ENCODE measurements at places on chromosomes 13 and 19.
A peak's percentile ranks its signal among the peaks of the same experiment; 100 is the strongest.

DNA sequence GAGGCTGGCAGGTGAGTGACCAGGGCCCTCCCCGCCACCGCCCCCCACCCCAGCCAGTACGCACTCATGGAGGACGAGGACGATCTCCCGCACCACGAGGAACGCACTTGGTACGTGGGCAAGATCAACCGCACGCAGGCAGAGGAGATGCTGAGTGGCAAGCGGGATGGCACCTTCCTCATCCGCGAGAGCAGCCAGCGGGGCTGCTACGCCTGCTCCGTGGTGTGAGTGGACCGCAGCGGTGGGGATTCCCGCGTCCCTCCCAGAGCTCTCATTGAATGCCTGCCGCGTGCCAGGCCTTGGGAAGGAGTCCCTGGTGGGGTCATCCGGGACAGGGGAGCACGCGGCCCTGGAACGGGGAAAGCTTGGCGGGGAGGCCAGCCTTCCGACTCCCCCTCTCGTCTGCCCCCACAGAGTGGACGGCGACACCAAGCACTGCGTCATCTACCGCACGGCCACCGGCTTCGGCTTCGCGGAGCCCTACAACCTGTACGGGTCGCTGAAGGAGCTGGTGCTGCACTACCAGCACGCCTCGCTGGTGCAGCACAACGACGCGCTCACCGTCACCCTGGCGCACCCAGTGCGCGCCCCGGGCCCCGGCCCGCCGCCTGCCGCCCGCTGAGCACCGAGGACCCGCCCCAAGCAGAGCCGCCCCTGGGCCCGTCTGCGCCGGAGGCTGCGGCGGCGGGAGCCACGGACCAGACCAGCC is 4.8 kb upstream of the IFI30 start:
- no peak for DNase-seq

DNA sequence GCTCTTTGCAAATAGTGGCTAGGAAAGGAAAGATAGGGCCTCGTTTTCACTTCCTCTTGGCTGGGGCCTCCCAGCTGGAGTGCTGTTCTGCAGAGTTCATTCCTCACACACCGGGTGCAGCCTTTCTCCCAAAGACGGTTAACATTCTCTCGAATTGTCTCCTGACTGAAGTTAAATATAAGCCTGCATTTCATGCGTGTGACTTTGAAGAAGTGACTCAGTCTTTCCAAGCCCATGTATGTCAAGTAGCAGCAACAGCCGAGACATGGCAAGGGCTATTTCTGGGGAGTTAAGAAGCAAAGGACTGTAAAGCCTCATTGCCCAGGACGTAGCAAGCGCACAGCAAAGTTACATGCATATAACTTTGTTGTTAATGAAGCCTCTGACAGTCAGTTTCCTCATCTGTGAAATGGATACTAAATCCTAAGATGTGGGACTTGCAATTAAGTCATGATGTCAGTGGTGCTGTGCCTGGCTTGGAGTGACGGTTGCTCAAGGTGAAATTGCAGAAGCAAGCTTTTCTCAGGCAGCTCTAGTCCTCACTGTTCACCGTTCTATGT is 502.4 kb downstream of the MYO16 start:
- DNase-seq, result peak; percentile 10

DNA sequence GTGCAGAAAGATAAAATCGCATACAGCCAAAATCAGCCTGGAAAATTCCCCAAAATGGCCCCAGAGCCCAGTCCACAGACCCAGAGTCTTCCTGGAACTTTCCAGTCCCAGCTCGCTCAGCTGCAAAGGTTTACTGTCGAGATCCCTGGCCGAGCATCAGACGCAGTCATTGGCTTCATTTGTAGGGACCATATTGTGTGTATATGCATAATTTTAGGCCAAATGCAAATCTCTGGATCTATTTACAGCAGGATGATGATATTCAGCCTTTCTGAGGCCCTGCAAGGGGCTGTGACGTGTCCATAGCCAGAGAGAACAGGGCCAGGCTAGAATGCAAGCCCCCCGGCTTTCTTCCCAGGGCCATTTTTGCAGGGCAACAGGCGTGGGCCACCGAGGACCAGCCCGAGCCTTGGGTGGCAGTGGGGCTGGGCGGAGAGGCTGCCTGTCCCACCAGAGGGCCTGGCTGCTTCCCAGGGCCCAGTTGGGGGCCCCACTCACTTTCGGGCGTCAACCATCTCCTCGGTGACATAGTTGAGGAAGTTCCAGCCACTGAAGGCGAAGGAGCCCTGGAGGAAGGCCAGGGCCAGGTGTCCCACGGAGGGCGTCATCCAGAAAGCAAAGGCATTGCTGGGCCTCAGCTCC is 13.7 kb downstream of the SLC7A10 start:
- no peak for DNase-seq

DNA sequence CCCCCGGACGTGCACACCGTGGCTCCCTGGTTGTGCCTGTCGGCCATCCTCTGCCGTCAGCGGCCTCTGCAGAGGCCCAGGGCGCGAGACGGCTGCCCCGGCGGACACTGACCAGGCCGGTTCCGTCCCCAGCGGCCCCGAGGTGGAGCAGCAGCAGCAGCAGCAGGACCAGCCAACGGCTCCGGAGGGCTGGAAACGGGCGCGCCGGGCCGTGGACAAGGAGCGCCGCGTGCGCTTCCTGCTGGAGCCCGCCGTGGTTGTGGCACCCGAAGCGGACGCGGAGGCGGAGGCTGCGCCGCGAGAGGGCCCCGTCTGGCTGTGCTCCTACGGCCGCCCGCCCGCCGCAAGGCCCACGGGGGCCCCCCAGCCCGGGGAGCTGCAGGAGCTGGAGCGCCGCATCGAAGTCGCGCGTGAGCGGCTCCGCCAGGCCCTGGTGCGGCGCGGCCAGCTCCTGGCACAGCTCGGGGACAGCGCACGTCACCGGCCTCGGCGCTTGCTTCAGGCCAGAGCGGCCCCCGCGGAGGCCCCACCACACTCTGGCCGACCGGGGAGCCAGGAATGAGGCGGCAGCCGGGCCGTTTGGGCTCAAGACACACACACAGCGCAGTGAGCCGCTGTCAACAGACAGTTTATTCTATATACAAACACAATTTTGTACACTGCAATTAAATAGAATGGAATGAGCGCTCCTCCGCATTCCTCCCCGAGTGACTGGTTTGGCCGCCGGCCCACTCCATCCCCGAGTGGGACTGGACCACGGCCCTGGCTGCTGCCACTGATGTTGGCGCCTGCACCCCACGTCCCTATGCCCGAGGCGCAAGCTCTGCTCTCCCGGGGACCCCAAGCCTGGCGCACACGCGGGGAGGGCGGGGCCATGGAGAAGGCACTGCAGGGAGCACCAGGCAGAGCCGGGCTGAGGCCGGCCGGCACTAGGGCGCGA is 9.1 kb downstream of the GRIN3B start:
- no peak for DNase-seq

DNA sequence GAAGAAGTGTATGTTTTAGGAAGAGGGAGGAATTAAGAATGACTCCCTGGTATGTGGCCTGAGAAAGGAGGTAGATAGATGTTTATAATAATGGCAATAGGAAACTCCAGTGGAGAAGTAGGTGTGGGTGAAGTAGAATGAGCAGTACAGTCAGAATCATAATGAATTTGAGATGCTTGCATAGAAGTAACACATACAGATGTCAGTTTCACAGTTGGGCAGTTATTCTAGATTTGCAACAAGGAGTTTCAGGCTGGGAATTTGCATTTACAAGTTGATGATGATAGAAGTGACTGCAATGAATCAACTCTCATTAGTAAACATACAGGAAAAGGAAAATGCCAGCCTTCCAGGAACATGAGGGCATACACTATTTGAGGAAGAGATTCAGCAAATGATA is 149.0 kb downstream of the SLITRK1 start:
- no peak for DNase-seq

DNA sequence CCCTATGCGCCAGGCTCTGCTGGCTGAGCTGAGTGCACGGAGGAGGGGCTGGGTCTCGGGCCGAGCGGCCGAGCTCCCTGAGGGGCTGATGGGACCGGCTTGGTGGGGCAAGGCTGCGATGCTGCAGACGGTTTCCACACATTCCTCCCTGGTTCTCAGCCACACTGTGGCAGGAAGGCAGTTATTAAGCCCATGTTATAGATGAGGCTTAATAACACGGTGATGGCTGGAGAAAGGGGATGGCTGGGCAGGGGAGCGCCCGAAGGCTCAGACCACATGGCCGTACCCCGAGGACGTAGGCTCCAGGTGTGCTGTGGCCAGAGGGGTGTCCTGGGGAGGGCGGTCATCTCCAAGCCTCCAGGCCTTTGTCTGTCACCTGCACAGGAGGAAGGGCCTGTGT is 58.6 kb downstream of the MCF2L start:
- DNase-seq, result no peak

GRCh38 chr13:20799726-20800416 is 26.1 kb upstream of the EEF1AKMT1 start:
- DNase-seq, result no peak

DNA sequence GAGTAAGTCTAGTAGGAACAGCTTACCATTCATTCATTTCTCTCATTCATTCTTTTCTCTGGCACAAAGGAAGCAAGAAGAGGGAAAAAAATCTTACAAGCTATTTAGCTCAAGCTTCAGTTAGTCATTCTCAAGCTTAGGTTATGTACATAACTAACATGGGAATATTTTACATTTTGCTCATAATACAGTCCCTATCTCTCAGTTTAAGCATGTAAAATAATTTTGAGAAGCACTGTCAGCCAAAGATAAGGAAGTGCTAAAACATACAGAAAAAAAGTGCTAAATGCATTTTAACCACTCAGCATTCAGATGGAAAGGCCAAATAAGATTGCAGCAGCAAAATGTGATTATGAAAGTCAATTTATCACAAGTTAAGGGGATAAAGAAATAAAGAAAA is 7.9 kb downstream of the RBM26 start:
- no peak for DNase-seq

DNA sequence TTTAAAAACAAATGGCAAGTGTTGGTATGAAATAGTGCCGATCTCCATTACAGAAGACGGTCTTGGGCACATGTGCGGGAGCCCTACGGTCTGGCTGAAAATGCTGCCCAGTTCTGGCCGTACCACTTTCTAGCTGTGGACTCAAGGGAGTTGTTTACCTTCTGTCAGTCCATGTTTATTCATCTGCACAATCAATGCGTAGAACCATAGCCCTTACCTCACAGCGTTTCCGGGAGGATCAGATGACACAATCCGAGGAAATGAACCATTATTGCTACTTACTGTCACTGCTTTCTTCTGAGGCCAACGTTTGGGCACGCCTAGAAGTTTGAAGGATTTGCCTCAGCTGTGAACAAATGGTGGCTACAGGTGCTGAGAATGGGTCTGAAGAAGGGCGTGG is 31.2 kb downstream of the GADD45B start:
- no peak for DNase-seq

DNA sequence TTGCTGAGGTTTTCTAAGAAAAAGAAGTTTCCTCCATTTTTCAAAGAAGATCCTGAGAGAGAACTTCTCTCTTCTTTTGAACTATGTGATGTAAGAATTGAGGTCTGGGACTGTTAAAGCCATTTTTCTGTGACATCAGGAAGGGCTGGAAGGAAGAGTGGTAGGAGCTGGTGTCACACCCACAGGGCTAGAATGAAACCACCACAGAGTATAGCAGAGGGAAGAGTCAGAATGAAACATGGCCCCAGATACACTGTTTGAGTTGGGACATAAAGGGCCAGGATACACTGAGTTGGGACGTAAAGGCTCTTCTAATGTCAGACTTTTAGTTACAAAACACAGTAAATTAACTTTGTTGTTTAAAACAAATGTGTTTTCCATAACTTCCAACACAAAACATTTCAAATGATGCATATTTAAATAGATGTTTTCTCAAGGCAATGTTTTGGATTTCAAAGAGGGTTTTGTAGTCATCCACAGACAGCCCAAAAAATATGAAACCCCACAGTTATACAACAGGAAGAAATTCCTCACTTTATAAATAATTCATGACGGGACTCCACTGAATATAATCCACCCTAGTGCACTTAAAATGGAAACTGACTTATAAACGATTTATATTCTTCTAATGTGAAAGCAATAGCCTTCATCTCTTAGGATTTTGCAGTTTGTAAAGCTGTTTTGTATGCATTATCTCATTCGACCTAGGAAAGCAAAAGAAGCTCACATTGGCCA is 72.5 kb downstream of the LIG4 start:
- no peak for DNase-seq

- no peak for DNase-seq
Observed at GRCh38 chr19:51552996-51553725, 17.9 kb upstream of the ZNF175 start.

DNA sequence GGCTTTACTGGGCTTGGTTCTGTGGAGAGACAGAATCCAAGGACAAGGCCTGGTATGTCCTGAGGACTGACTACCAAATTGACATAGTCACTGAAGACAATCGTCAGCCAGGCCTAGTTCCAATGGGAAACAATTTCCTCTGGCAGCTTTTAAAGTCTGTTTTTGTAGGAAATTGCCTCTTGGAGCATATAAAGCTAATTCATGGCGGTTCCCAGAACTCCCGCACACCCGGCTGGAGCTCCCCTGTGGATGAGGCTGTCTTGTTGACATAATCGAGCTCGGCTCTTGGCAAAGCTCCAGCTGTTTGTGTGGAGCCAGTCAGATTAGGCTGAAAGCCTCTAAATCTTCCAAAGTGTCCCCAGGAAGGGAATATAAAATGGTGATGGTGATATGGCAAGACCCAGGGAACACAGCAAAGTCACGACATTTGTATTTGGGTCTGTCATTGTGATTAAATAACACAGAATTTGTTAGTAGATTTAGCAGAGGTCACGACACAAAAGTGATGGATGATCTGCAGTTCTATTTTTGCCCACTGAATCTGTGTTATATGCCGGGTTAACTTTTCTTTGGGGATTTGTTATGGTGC is 395.0 kb downstream of the PCDH9 start:
- DNase-seq, result no peak

DNA sequence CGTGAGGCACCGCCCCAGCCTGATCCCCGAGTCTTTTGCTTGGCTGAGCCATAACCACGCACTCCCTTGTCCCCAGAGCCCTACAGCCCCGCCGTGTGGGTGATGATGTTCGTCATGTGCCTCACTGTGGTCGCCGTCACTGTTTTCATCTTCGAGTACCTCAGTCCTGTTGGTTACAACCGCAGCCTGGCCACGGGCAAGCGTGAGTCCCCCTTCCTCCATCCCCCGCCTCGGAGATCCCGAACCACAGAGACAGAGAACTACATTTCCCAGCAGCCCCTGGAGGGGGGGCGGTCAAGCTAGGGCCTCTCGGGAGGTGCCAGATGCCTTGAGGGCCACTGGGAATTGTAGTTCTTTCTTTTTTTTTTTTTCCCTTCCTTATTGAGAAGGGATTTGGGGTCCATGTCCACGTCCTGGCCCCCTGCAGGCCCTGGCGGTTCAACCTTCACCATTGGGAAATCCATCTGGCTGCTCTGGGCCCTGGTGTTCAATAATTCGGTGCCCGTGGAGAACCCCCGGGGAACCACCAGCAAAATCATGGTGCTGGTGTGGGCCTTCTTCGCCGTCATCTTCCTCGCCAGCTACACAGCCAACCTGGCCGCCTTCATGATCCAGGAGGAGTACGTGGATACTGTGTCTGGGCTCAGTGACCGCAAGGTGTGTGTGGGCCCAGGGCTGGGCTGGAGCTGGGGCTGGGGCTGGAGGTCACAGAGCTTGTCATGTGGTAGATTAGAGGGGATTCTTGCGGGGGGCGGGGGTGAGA is 25.9 kb downstream of the GRIN2D start:
- no peak for DNase-seq

GRCh38 chr13:105084931-105085330 is 1450.5 kb downstream of the EFNB2 start:
- DNase-seq, result no peak

GRCh38 chr19:5288347-5288739 is 52.3 kb downstream of the PTPRS start:
- DNase-seq, result no peak

GRCh38 chr19:53907690-53908089 is 1.4 kb upstream of the CACNG7 start:
- DNase-seq, result no peak

All from AG09309 (cell line).